ENCODE measurements at places on chromosomes 7 and 10.

GRCh38 chr7:158973941-158974785, 117.8 kb downstream of the DYNC2I1 start:
- no peak for DNase-seq

- no peak for DNase-seq
Measured at GRCh38 chr10:87804939-87805569, 13.0 kb downstream of the ATAD1 start.

DNA sequence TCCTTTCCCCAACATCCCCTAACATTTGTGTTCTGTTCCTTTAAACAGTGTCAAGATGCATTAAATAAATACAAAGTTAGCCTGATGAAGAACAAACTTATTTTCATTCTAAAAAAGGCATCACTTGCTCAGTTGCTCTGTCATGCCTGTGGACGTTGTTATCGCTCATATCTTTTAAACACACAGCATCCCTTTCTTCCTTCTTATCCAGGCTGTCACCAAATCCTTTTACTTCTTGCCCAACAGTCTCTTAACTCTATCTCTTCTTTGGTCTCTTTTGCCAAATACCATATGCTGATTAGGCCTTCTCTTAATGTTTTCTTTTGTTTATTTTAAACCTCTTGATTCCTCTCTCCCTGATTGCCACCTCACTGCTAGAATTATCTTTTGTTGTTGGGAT, 43.9 kb downstream of the DKK1 start:
- no peak for DNase-seq

DNA sequence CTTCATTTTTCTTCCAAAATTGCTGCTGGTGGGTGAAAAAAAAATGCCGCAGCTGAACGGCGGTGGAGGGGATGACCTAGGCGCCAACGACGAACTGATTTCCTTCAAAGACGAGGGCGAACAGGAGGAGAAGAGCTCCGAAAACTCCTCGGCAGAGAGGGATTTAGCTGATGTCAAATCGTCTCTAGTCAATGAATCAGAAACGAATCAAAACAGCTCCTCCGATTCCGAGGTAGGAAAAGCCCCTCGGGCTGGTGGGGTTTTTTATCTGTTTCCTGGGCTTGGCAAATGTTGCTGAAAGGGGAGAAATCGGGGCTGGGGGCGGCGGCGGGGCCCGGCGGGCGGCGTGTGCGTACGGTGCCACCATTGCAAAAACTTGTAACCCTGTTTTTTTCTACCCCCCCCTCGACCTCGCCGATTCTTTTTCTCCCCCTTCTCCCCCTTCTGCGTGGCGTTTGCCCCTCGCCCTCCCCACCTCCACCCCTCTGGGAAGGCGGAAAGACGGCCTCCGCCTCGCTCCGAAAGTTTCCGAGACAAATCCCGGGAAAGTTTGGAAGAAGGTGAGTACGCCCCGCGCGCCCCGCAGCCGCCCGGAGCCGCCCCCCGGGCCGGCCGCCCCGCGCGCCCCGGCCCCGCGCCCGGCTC, 789 bp downstream of the TCF7L2 start:
- DNase-seq = no peak

GRCh38 chr10:118473305-118473960, 122.0 kb downstream of the PRLHR start:
- DNase-seq = no peak

- no peak for DNase-seq
Measured at GRCh38 chr7:51034521-51035264, 252.0 kb upstream of the GRB10 start.

DNA sequence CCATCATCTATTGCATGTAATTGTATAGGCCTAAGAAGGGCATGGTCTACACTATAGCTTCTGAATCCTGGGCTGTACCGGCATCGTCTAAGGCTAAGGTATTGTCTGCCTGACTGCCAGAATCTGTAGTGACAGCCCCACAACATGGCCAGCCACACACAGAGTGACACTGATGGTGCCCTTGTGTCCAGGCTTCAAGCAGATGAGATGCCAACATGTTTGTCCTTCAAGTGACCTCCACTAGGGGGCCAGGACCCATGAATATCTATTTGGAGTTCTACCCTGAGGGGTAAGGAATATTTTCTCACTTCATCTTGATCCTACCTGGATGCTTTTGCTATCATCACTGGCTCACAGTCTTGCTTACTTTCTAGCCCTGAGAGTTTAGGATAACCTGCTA, 1.5 kb downstream of the CYP3A7 start:
- DNase-seq = no peak

- DNase-seq = no peak
Measured at GRCh38 chr7:44565795-44566559, 7.7 kb downstream of the DDX56 start.
